T-helper 17 cell (primary cell): ENCODE measurements at places on chromosomes 16 and 17. TPM values are rescaled to one million over a fixed set of nuclear protein-coding genes. Genes with fewer than 3 reads are reported as not detected.

RAB26 gene
- 0.57 TPM for total RNA-seq

VAMP2 gene
- 209 TPM for total RNA-seq

TPSAB1 gene
- not detected for total RNA-seq

KRTAP4-4 gene
- not detected for total RNA-seq

SLC2A4 gene
- total RNA-seq = not detected

SGF29 gene
- total RNA-seq = 53.7 TPM

VAT1L gene
- not detected for total RNA-seq

KCNJ12 gene
- not detected for total RNA-seq

PTX4 gene
- total RNA-seq = not detected

PPM1E gene
- not detected for total RNA-seq

PYY gene
- total RNA-seq = not detected

RHBDL3 gene
- total RNA-seq = 0.10 TPM
